Stimulated activated CD8-positive, alpha-beta memory T cell treated with anti-CD3 and anti-CD28 coated beads, Interleukin-15, amount 100 ng/mL, for 48 hours (primary cell): ENCODE measurements at places on chromosomes 3 and 15.

DNA sequence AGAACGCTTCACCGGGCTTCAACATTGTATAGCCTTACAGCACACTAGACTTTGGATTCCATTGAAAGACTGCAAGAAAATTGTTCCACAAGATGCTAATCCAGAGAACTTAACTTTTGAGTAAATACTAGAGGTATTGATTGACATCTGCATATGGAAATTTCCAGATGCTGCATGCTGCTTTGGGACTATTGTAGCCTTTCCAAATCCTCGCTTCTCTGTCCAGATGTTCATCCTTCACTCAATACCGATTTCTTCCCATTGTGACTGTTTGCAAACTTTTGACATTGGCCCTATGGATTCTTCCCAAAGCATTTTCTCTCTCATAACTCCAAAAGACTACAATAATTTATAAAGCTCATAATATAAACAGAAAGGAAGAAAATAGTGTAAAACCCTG is 41.4 kb downstream of the COL6A6 start:
- no peak for DNase-seq

DNA sequence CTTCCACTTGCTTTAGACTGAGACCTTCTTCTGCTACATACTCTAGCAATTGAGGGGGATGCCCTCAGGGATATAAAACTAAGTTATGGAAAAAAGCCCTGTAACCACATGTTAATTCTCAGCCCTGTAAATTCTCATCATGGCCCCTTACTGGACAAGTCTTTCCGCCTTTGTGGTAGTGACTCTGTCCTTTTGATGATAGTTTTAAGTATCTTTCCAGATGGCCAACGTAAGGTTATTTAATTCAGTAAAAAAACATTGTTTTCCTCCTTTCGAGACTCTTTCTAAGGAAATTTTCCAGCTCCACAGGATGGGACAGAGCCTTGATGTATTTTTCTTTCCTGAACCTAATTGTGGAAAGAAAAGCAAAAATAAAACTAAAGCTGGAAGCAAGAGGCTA is 25.3 kb upstream of the TM4SF4 start:
- DNase-seq, result no peak

- DNase-seq, result no peak
These were observed 18.3 kb upstream of the RFX7 start for GRCh38 chr15:56261854-56262509.

GRCh38 chr3:101950510-101950909 is 101.2 kb downstream of the NFKBIZ start:
- DNase-seq, result no peak

- DNase-seq, result no peak
These were observed 165.6 kb upstream of the CCDC54 start for GRCh38 chr3:107211608-107212007.

GRCh38 chr15:88090481-88091011 is 166.0 kb downstream of the NTRK3 start:
- DNase-seq, result no peak

DNA sequence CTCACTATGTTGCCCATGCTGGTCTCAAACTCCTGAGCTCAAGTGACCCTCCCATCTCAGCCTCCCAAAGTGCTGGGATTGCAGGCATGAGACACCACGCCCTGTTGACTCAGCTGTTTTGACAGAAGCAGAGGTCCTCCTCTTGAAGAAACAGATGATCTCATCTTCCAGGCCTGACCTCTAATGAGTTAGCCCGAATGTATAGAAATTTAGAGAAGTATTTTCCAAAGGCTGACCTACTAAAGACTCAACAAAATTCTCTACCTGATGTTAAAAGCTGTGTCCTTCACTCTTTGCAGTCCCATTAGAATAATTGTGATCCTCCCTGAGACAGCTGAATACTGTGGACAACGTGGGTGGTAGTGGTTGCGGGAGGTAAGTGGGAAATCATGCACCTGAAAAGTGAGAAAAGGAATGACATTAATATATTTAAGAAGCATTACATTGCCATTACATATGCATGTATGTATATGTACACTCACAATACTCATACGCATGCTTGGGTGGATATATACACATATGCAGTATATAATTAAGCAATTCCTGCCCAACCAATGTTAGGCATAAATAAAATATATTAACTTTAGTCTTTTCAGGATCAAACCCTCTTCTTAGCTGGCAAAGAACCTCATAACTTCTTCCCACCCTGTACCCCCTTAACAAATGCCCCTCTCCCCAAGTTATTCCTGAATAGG is 204.6 kb upstream of the NR2F2 start:
- no peak for DNase-seq

- DNase-seq, result no peak
These were observed 16.8 kb upstream of the COLQ start for GRCh38 chr3:15538345-15538744.

DNA sequence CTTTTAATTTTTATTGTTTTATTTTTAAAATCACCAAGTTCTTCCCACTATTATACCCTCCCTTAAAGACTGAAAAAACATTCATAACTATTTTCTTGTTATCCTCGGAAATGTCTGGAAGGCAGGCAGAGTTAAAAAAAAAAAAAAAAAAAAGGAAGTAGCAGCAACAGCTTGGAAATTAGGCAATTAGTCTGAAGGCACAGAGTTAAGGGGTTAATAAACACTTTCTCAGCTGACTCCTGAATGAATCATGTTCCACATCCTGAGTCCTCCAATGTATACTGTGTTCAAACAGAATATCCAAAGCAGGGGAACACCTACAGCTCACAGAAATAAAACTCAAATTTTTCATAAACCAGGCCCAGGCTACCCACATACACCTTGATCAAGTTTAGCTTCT is 5.8 kb downstream of the HEXA start:
- no peak for DNase-seq

DNA sequence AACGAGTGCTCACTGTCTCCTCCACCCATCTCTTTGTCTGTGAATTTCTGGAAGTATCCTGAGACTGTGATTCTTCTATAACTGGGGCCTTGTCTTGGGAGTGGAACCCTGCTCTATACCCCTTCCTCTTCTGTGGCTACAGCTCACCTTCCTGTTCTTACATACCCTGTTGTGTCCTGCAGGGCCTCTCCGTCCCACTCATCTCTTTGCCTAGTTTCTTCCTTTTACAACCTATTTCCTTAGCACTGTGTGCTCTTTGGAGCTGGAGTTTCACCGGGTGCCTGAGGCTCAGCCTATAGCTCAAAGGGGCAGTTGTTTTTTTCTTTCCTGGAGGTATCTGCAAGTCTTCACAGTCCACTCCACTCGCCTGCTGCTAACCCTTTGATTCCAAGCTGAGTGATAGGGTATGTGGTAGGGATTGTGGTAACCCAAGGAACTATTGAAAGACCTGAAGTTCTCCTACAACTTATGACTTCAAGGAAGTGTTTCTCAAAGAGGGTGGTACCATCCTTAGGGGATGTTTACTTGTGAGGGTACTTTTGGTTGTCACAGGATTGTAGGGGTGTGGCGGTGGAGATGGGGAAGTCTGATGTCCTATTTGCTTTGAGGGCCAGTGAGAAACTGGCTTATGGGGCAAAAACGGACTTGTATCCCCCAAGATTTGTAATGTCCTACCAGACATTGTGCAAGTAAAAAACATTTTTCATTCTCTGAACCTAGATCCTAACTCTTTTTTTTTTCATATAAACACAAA is 66.6 kb upstream of the ARL8B start:
- DNase-seq, result no peak

DNA sequence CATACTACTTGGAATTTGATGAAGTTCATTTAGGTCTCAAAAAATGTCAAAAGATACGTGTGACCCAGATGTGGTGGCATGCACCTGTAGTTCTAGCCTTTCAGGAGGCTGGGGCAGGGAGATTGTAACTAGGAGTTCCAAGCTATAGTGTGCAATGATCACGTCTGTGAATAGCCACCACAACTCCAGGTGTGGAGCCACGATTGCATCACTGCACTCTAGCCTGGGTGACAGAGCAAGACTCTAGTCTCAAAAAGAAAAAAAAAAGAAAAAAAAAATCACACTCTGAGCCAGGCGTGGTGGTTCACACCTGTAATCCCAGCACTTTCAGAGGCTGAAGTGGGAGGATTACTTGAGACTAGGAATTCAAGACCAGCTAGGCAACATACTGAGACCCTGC is 14.2 kb downstream of the MAP4 start:
- DNase-seq, result no peak

GRCh38 chr3:52065264-52065756 is 8.9 kb upstream of the DUSP7 start:
- no peak for DNase-seq

DNA sequence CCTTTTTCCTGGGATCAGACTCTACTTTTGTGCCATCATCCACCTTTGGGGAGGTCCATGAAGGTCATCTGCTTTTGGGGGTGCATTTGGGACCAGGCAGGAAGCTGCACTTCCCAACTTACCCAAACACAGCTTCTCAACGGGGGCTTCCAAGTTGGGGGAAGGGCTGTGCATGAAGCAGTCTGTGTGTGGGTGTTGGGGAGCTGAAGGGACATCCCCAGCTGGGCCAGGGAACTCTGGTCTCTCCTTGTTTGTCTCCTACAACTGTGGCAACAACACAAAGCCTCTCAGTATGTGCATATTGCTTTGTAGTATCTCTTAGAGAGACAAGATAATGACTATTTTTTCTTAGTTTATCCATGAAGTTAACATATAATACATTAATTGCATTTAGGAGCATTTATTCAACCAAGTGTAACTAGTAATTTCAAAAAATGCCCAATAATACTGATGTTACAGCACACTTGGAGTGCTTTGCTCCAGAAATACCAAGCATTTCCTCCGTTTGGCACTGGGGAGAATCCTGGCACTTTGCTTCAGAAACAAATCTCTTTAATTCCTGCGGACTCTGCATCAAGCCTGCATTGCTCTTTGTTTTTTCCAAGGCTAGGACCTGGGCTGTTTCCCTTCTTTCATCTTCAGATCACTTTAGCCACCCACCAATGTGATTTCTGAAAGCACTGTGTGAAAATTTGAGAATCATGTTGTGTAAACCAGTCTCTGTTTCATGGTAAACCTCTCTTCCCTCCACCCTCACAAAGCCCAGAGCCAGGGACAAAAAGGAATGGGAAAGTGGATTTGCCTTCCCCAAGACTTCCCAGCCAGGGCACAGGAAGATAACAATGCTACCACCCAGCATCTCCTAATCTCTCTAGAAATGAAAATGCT is 126.2 kb upstream of the PFN2 start:
- DNase-seq, result no peak

GRCh38 chr3:192817053-192817452 is 89.7 kb upstream of the FGF12 start:
- DNase-seq, result no peak

DNA sequence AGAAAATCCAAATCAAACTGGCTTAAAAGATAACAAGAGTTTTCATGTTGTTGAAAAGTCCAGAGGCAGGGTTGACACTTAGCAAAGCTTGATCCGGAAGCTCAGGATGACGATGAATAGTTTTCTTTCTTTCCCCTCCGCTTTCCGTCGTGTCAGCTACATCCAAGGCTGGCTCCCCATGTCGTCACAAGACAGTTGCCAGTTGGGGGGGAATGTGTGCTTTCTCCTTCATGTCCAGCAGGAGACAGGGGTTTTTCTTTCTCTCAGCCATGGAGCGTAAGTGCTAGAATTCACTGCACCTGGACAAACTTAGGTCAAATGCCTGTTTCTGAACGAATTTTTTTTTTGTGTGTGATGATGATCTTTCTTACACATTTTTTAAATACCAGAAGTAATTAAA is 273.8 kb upstream of the RGMA start:
- DNase-seq, result no peak

GRCh38 chr3:129442947-129443346 is 2.9 kb downstream of the IFT122 start:
- no peak for DNase-seq

DNA sequence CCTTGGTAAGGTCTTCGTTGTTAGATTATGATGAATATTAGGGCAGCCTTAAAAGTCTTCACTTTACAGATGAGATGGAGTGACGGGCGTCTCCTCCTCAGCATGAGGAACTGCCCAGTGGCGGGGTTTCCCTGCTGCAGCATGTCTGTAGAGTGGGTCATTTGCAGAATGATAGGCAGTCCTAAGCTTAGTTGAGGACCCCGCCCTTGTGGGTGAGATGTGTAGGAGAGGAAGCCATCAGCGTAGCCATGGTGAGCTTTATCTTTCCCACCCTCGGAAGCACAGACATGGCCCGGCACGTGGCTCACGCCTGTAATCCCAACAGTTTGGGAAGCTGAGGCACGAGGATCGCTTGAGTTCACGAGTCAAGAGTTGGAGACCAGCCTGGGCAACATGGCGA is 877 bp downstream of the NIT2 start:
- no peak for DNase-seq

DNA sequence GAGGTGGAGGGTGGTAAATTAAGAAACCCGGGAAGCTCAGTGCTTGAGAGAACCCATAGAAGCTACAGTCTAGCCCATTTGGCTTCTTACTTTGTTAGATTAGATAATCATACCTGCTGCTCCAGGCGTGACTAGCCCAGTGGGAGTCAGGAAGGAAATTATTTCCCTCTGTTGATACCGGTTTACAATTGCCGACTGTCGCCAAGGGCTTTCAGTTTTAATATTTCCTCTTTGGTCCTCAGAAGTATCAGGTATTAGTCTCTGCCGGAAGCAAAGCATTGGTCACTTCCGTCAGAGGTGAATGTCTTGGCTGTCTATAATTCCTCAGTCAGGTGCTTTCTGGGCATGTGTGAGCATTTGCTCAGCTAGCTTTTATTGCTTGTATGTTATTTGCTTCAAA is 75.2 kb downstream of the LPP start:
- DNase-seq, result no peak

- no peak for DNase-seq
These were observed 100.3 kb downstream of the FRMD5 start for GRCh38 chr15:44094781-44095180.

DNA sequence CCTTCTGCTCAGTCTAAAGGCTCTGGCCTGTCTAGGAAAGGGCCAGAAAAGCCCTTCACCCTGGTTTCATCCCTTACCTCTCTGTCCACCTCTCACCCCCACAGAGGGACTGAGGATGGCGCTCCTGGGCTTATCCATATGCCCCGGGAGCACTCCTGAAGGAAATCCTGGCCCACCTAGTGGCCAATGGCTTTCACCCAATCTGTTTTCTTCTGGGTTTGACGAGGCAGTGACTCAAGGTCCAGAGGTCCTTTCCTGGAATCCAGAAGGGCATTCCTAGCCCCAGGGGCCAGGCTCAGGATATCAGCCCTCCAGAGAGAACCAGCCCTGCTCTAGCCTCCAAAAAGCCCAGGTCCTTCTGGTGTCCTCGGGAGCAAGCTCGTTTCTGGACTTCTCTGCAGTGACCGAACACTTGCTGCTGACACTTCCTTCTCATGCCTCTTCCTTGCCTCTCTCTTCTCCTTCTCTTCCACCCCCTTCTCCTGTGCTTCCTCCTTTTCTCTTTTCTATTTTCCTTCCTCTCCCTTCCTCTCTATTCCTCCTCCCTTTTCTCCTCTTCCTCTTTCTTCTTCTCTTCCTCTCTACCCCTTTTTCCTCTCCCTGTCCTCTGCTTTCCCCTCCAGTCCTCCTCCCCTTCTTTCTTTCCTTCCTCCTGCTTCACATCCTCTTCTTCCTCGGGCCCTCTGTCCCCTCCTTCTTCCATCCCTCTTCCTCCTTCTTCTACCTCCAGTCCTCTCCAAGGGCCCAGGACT is 59.6 kb downstream of the RHCG start:
- no peak for DNase-seq

DNA sequence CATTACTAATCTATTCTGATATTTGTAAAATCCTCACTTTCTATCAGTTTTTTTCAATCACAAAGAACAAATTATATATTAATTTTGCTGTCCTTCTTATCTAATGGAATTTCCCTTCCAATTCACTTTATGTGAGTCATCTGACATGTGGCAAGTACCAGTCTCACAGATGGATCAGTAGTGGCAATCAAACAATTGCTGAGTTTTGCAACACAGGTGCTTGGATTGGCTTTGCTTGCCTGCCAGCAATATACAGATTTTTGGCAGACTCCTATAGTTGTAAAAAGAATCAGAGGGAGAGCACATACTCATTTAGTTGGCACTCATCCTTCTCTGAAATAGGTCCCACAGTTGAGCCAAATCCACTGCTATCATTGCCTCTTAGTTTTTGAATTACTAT is 83.7 kb downstream of the BCHE start:
- DNase-seq, result no peak
